ENCODE measurements at places on chromosomes 6 and 20.
A peak's percentile ranks its signal among the peaks of the same experiment; 100 is the strongest.

GRCh38 chr6:11609324-11610071, 71.9 kb downstream of the TMEM170B start:
- DNase-seq, result no peak

DNA sequence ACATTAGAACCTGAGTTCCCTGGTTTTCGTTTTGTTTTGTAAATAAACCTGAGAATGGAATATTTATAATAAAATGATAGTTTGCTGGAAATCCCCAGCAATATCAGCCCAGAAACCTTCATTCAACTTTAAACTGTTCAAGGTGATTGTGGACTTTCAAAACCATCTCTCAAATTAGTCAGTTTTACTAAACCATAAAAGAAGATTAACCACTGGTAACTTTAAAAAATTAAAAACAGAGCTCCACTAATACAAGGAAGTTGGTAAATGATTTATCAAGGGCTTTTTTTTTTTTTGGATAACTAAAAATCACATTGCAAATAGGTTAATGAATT, 10.0 kb downstream of the MBOAT1 start:
- DNase-seq, result no peak

DNA sequence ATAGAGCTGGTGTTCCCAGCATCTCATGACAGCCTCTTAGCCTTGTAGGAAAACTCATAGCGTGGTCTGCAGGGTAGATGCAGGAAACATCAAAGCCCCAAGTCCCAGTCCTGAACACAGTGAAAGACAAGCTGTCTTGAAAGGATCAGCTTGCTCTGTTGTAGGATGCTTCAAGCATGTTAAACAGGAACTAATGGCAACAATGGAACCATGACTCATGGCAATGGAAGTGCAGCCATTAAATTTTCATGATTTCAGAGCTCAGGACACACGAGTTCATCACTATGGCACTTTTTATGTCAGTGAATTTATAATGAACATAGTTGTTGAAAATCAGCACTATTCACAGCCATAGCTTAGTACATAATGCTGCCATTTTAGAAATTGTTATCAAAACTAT, 367.7 kb downstream of the KIF16B start:
- DNase-seq, result no peak

GRCh38 chr6:90296341-90297114, at the start of gene BACH2:
BACH2 (minus strand) TSS chr6:90296843; CDS start chr6:90008844, 287,999 bp downstream.
- DNase-seq, result peak; percentile 81

GRCh38 chr6:118263921-118264486, 284.1 kb upstream of the PLN start:
- DNase-seq, result no peak

DNA sequence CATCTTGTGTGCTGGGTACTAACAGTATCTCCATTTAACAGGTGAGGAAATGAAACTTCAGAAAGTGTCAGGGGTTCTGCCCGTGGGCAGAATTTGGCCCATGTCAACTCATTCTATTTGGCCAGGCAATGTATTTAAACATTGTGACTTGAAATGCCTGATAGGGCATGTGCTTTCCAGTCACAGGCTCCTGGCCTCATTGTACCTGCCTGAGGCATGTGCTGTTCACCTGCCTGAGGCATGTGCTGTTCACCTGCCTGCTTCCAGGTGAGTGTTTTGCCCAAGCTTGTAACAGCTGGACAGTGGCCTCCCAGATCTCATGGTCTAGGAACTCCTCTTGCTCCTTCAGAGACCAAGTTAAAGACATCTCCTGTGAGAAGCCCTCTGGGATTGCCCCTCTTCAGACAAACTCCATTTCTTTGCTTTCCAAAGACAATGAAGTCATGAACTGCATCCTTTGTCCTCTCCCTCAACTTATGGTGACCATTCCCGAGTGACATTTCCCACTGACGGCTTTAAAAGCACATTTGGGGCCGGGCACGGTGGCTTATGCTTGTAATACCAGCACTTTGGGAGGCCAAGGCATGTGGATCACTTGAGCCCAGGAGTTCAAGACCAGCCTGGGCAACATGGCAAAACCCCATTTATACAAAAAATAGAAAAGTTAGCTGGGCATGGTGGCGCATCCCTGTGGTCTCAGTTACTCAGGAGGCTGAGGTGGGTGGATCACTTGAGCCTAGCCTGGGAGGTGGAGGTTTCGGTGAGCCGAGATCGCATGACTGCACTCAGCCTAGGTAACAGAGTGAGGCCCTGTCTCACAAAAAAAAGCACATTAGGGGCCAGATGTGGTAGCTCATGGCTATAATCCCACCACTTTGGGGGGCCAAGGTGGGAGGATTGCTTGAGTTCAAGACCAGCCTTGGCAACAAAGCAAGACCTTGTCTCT, 48.7 kb downstream of the BCAS4 start:
- DNase-seq, result no peak

GRCh38 chr6:166826264-166826663, 130.1 kb downstream of the RNASET2 start:
- DNase-seq, result no peak

DNA sequence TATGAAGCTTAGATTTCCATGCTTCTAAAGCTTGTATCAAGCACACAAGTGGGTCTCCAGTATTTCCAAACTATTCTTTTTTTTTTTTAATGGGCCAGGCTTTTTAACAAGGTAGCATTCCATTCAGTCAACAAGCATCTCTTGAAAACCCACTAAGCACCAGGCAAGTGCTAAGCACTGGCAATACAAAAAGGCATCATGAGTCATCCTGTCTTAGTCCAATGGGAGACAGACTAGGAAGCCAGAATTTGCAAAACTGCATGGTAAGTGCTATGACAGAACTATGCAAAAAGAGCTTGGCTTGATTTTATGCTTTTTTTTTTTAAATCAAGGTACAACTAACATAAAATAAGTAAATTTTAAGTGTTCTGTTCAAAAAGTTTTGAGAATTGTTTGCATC, 109.3 kb upstream of the DST start:
- DNase-seq, result no peak

GRCh38 chr6:125124049-125124669, 29.4 kb upstream of the TPD52L1 start:
- no peak for DNase-seq

GRCh38 chr6:29926413-29927274, 15.7 kb upstream of the HLA-A start:
- DNase-seq, result peak; percentile 77

DNA sequence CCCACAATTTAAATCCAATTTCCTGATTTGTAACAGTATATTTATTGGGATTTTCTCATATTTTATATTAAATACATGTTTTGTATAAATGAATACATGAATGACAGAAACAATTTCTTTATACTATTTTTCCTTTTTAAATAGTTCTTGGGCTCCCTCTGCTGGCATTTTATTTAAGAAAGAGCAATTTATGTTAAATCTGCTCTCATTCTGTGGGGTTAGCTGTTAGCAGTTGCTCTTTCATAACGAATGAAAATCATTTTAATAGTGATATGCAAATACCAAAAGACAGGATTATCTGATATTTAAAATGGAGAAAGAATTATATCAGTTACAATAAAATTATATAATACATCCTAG, 118.3 kb downstream of the RALGAPA2 start:
- no peak for DNase-seq

Measured in stimulated activated CD4-positive, alpha-beta T cell treated with anti-CD3 and anti-CD28 coated beads, TNF-alpha, amount 100 ng/mL, for 4 hours (primary cell).